Smooth muscle cell of the umbilical artery (primary cell): ENCODE measurements at places on chromosomes 3 and 15. TPM values are rescaled to one million over a fixed set of nuclear protein-coding genes. Genes with fewer than 3 reads are reported as not detected.

Gene CNTN6
- 0.05 and 0.59 TPM in 2 replicates for total RNA-seq

Gene WNT5A
- total RNA-seq, result 24.3 and 77.3 TPM in 2 replicates

Gene SMAD6
- total RNA-seq, result 7.9 and 25.5 TPM in 2 replicates

Gene SLC25A38
- 13.6 and 16.6 TPM in 2 replicates for total RNA-seq

Gene PPCDC
- 6.2 and 7.4 TPM in 2 replicates for total RNA-seq

Gene SPATA12
- total RNA-seq, result not detected in 2 replicates

Gene TMEM45A
- total RNA-seq, result 53.7 and 107 TPM in 2 replicates

Gene TRIM59
- total RNA-seq, result 7.7 and 20.2 TPM in 2 replicates
